Inflammatory macrophage (primary cell): ENCODE measurements at places on chromosomes 4 and X.

GRCh38 chr4:176834531-176834930, 41.8 kb upstream of the VEGFC start:
- DNase-seq: no peak

DNA sequence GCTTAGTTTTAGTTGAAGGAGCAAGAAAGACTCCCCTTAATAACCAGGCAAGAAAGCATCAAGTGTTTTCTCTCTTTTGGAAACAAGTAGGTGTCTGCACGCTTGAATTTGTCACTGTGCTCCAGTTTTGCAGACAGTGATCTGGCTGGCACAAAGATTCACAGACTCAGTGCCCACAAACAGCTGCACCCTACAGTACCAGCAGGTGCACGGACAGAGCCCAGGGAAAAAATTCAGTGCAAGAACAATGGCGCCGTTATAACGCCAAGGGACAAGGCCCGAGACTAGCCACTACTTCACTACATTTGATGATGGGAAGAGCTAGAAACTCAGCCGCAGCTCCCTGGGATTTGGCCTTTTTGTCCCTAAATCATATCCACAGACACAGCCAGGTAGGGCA, 56.0 kb downstream of the ZNF827 start:
- no peak for DNase-seq

DNA sequence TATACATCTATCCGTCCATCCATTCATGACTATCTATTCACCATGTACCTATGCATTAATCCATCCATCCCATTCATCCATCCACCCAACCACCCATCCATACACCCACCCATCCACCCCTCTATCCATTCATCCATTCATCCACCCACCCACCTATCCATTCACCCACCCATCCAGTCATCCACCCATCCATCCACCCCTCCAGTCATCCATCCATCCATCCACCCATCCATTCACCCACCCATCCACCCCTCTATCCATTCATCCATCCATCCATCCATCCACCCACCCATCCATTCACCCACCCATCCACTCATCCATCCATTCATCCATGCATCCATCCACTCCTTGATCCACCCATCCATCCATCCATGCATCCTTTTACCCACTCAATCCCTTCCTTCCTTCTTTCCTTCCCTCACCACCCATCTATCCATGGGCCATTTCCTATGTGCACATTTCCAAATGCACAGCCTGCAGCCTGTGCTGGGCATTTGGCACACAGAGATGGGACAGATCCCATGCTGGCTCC, 100.8 kb upstream of the ADRA2C start:
- DNase-seq: no peak

- DNase-seq: no peak
These were observed 83.3 kb downstream of the SLC7A11 start for GRCh38 chr4:138158746-138159297.

DNA sequence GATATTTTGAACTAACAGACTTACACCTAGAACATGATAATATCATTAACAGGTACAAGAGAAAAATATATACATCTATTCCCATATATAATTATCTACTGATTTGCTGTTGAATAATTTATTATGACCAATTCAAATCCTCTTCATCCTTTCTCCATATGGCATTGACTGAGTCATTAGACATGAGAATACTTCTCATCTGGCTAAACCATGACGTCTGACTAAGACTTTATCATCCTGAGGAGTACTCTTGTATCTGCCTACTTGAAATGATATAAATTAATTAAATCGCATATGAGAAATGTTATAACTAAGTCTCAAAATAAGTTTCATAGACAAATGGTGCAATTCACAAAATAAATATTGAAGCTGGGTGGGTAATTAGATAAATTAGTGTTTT, 67.4 kb downstream of the EMCN start:
- no peak for DNase-seq

- DNase-seq: no peak
These were observed 224.5 kb upstream of the TENM3 start for GRCh38 chr4:182018691-182019090.
